ENCODE measurements at places on chromosomes 5 and 9. TPM values are rescaled to one million over a fixed set of nuclear protein-coding genes. Genes with fewer than 3 reads are reported as not detected.
A peak's percentile ranks its signal among the peaks of the same experiment; 100 is the strongest.

GRCh38 chr5:132586063-132586462 lies 29.3 kb downstream of the RAD50 start:
- no peak overlapping the region for H3K27ac ChIP-seq
- no peaks in the 10 kb centered on the region for H3K27me3 ChIP-seq
- no peak for DNase-seq
- no peak overlapping the region for H3K4me3 ChIP-seq

- H3K36me3 ChIP-seq, result no peaks in the 10 kb centered on the region
- no peak for DNase-seq
- peaks cover 16% of the 10 kb centered on the region for H3K27me3 ChIP-seq
- H3K4me1 ChIP-seq, result peaks cover 12% of the 10 kb centered on the region
- no peak overlapping the region for H3K27ac ChIP-seq
Observed at GRCh38 chr9:89179895-89180734, 1.5 kb upstream of the SHC3 start.

The KCNV2 gene
- total RNA-seq, result not detected

DNA sequence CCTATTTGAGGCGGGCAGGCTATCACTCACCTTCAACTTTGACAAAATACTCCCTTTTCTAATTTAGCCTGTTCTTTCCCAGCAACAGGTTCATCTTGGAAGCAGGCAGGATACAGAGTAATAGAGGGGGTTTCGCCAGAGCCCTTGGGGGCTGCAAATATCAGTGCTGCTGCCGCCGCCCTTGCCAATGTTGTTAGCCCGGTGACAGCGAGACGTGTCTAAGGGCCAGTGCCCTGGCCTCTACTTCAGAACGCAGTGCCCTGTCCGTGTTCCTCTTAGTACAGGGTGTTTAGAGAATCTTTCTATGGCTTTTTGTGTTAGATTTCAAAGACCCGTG lies 703 bp downstream of the FAM120AOS start:
- H3K27me3 ChIP-seq, result no peaks in the 10 kb centered on the region
- H3K36me3 ChIP-seq, result peaks cover 5% of the 10 kb centered on the region
- H3K4me3 ChIP-seq, result peak overlapping the region; percentile 74
- no peak for DNase-seq
- peaks cover 46% of the 10 kb centered on the region for H3K4me1 ChIP-seq

GRCh38 chr9:14207352-14207995 lies 106.5 kb downstream of the NFIB start:
- H3K27ac ChIP-seq, result no peak overlapping the region
- H3K36me3 ChIP-seq, result no peaks in the 10 kb centered on the region
- DNase-seq, result no peak
- H3K4me3 ChIP-seq, result no peak overlapping the region

GRCh38 chr5:87853541-87853940 lies 415.1 kb downstream of the TMEM161B start:
- H3K4me3 ChIP-seq, result no peak overlapping the region
- no peak for DNase-seq
- no peaks in the 10 kb centered on the region for H3K27me3 ChIP-seq

The AIF1L gene
- total RNA-seq, result 0.48 TPM

GRCh38 chr9:27534131-27534530 lies 4.5 kb upstream of the MOB3B start:
- no peaks in the 10 kb centered on the region for H3K36me3 ChIP-seq
- no peaks in the 10 kb centered on the region for H3K4me1 ChIP-seq
- H3K27ac ChIP-seq, result no peak overlapping the region
- H3K27me3 ChIP-seq, result no peaks in the 10 kb centered on the region
- H3K4me3 ChIP-seq, result no peak overlapping the region

DNA sequence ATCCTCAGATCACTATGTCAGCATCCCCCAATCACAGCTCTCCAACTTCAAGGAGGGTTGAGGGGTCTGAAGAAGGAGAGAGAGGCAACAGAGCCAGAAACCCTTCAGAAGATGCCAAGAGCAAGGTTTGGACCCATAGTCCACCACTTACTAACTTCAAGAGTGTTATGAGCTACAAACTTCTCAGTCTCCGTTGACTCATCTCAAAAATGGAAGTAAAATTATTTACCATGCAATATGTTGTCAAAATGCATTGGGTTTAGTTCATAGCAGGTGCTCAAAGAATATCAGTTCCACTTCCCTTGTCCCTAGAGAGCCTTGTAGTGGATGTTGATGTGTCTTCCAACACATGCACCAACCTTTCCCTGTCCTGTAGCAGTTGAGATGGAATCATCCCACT lies 116.0 kb downstream of the KCNIP1 start:
- no peaks in the 10 kb centered on the region for H3K27me3 ChIP-seq
- no peak for DNase-seq
- no peaks in the 10 kb centered on the region for H3K36me3 ChIP-seq
- no peak overlapping the region for H3K27ac ChIP-seq
- no peak overlapping the region for H3K4me3 ChIP-seq

The IFNA5 gene
- total RNA-seq, result not detected

DNA sequence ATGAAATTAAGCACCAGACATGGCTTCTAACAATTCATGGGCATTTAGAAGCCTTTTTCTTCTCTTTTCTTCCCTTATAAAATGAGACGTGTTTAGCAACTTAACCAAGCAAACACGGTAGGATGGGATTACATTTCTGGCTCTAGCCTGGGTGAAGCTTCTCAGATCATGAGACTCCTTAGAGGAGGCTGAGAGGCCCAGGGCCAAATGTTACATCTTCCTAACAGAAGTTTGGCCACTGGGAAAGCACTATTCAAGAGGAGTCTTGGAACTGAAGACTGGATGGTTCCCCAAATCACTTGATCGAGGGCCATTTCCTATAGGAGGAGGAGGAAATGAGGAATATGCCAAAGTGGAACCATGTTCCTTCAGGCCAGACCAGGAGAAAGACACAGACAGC lies 1.9 kb downstream of the GABRP start:
- no peak overlapping the region for H3K4me3 ChIP-seq
- no peaks in the 10 kb centered on the region for H3K4me1 ChIP-seq
- no peak for DNase-seq
- H3K27me3 ChIP-seq, result no peaks in the 10 kb centered on the region

- no peak for DNase-seq
- H3K27me3 ChIP-seq, result peaks cover 14% of the 10 kb centered on the region
- no peak overlapping the region for H3K4me3 ChIP-seq
- H3K36me3 ChIP-seq, result no peaks in the 10 kb centered on the region
- H3K27ac ChIP-seq, result no peak overlapping the region
- peaks cover 14% of the 10 kb centered on the region for H3K4me1 ChIP-seq
Observed at GRCh38 chr9:124500796-124501611, 6.2 kb downstream of the NR5A1 start.

The CCNO gene
- not detected for total RNA-seq

The GKAP1 gene
- total RNA-seq, result 4.0 TPM

The ARL15 gene
- 5.6 TPM for total RNA-seq

GRCh38 chr9:33458444-33458843 lies 11.1 kb upstream of the AQP3 start:
- H3K36me3 ChIP-seq, result peaks cover 15% of the 10 kb centered on the region
- peak overlapping the region; percentile 49 for H3K27ac ChIP-seq
- DNase-seq, result peak; percentile 34
- H3K4me1 ChIP-seq, result peaks cover 51% of the 10 kb centered on the region
- no peaks in the 10 kb centered on the region for H3K27me3 ChIP-seq

DNA sequence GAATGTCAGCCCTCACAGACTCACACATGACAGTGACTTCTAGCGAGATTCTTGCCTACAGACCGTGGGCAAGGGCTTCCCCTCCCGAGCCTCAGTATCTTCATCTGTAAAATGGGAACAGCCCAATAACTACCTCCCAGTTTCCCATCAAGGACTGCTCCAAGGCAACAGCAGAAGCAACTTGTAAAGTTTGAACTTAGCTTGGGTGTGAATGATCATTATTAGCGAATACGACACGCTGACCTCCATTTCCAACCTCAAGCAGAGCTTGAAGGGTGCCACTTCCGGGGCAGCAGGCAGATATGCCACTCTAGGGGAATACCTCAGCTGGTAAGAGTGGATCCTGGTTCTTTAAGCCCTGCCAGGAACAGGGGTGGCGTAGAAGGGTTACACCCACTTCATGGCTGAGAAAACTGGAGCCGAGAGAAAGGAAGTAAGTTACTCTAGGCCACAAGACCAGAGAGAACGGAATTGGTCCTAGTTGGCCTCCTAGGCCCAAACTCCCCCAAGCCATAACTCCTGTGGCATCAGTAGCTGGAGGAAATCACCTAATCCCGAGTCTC lies 2.0 kb downstream of the RNF44 start:
- peak overlapping the region; percentile 100 for H3K27ac ChIP-seq
- peaks cover 76% of the 10 kb centered on the region for H3K4me1 ChIP-seq
- H3K27me3 ChIP-seq, result no peaks in the 10 kb centered on the region
- peak overlapping the region; percentile 99 for H3K4me3 ChIP-seq
- peak; percentile 58 for DNase-seq

DNA sequence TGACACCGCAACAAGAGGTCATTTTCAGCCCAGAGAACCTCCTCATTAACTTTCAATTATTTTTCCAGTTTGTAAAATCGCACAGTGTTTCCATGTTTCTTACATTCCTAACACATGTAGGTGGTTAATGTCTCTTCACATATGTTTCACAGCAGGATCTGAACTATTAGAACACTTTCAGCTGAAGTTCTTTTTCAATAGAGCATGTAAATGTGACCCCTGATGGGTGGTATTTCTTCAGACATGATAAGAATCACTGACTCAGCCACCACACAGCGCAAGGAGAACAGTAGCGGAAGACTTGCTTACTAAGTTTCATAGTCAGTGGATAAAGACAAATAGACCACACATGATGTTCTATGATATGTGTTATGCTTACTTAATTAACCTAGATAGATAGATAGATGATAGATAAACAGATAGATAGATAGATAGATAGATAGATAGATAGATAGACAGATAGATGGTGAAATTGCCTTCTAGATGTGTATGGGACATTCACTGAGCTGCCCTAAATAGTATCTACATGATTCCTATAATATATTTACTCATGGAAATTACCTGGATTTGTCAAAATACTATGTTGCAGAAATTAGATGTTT lies 1992.1 kb upstream of the NUDT12 start:
- no peak for DNase-seq
- H3K36me3 ChIP-seq, result no peaks in the 10 kb centered on the region
- H3K4me1 ChIP-seq, result no peaks in the 10 kb centered on the region
- H3K27ac ChIP-seq, result no peak overlapping the region
- H3K27me3 ChIP-seq, result no peaks in the 10 kb centered on the region

DNA sequence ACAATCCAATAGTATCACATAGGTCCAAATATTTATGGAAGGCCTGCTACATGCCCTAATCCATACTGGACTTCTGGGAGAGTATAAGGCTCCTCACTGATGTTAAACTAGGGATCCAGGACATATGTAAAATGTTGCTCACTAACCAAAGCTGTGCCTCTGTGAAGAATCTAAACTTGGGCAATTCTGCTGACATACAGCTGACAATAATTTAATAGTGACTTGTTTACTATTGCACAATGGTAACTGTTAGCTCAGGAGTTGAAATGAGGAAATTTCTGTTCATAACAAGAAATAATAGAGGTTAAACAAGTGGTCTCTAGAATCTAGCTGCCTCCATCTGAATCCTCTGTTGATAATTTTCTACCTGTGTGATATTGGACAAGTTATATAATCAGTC lies 14.9 kb upstream of the CTXN3 start:
- no peak overlapping the region for H3K27ac ChIP-seq
- H3K36me3 ChIP-seq, result no peaks in the 10 kb centered on the region
- H3K4me3 ChIP-seq, result no peak overlapping the region
- H3K4me1 ChIP-seq, result no peaks in the 10 kb centered on the region
- DNase-seq, result no peak

DNA sequence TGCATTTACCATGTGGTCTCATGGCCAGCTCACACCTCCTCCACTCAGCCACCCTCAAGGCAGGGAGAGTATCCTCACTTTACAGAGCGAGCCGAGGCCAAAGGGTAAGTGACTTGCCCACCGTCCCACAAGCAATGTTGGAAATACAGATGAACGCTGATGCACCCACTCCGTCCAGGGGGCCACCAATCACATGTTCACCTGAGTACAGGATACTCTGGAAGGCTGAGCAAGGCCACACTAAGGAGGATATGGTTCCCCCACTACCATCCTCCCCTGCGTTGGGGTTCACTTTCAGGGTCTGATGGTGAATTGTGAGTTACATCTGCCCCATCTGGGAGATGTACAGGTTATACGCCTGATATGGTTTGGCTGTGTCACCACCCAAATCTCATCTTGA lies 128.8 kb downstream of the ATPSCKMT start:
- H3K36me3 ChIP-seq, result no peaks in the 10 kb centered on the region
- H3K4me3 ChIP-seq, result no peak overlapping the region
- no peaks in the 10 kb centered on the region for H3K27me3 ChIP-seq
- DNase-seq, result no peak
- H3K27ac ChIP-seq, result no peak overlapping the region
- H3K4me1 ChIP-seq, result no peaks in the 10 kb centered on the region

- H3K4me1 ChIP-seq, result no peaks in the 10 kb centered on the region
- H3K36me3 ChIP-seq, result no peaks in the 10 kb centered on the region
- H3K4me3 ChIP-seq, result no peak overlapping the region
Observed at GRCh38 chr5:128002425-128002824, 81.1 kb upstream of the SLC12A2 start.

DNA sequence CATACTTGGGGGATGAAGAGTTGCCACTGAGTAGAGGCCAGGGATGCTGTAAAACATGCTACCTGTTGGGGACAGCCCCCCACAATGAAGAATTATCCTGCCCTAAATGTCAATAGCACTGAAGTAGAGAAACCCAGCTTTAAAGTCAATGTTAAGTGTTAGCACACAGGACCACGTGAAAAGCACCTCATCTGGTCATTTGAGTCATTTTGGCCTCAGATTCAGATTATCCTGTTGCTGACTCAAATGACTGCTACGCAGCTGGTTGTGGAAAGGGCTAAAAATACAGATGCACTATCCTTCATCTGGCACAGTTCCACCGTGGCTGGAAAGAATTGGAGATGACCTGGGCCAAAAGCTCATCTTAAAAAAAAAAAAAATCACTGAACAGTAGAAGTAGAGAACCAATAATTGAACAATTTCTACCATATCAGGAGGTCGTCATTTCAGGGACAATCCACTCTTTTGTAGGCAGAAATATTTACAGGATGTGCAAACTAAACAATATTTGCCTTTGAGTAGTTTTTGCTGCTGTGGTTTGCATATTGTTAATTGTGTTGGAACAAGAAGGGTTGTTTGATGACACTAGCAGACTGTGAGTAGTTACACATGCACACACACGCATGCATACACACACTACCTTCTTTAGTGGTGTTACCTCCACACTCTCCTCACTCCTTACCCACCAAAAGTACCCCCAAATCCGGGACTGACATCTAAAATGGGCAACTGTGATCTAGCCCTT lies 195.3 kb upstream of the KLF9 start:
- H3K4me1 ChIP-seq, result no peaks in the 10 kb centered on the region
- no peak for DNase-seq
- no peaks in the 10 kb centered on the region for H3K27me3 ChIP-seq
- H3K27ac ChIP-seq, result no peak overlapping the region
- H3K4me3 ChIP-seq, result no peak overlapping the region

GRCh38 chr5:71899865-71900342 lies 180.8 kb downstream of the CARTPT start:
- no peaks in the 10 kb centered on the region for H3K27me3 ChIP-seq
- no peaks in the 10 kb centered on the region for H3K4me1 ChIP-seq
- no peaks in the 10 kb centered on the region for H3K36me3 ChIP-seq
- no peak for DNase-seq
- H3K4me3 ChIP-seq, result no peak overlapping the region

GRCh38 chr5:168792678-168793077 lies 213.5 kb upstream of the PANK3 start:
- no peak for DNase-seq
- H3K4me1 ChIP-seq, result no peaks in the 10 kb centered on the region
- no peaks in the 10 kb centered on the region for H3K27me3 ChIP-seq
- no peak overlapping the region for H3K27ac ChIP-seq
